ENCODE measurements at places on chromosomes 4 and X.

GRCh38 chrX:147626605-147627004 is 285.1 kb upstream of the FMR1 start:
- DNase-seq = no peak

GRCh38 chr4:113738251-113738650 is 23.3 kb downstream of the CAMK2D start:
- DNase-seq = no peak

GRCh38 chr4:110620691-110621327 is 2.1 kb downstream of the PITX2 start:
- no peak for DNase-seq

DNA sequence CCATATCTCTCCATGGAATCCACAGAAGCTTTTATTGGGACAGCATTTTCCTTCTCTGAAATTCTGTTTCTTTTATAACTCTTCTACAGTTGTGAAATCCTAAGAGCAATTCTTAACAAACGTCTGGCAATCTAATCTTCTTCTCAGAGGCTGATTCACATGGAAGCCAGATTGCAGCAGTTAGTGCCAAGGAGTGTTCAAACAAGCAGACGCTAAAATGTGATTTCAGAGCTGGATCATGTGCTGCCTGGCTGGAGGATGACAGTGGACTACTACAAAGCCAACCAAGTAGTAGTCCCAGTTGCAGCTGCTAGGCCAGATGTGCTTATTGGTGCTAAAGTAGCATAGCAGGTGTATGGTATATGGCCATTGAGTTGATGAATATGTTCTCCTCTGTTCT is 27.7 kb upstream of the GLRB start:
- DNase-seq = no peak

- no peak for DNase-seq
Measured at GRCh38 chrX:29148511-29148910, 561.3 kb downstream of the IL1RAPL1 start.

DNA sequence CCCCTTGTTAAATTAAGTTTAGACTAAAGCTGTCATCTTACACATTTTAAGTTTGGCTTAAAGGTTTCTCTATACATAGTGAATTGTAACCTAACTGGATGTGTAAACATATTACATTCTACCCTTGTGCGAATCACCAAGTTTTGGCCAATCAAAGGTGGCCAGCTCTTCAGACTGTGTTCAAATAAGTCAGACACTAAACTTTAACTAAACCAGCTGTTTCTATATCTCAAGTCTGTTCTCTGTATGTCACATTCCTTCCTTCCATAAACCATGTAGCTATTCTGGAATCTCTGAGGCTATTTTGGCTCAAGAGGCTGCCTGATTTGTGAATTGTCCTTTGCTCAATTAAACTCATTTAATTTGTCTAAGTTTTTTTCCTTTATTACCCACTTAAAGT is 6.7 kb downstream of the SULT1B1 start:
- no peak for DNase-seq

DNA sequence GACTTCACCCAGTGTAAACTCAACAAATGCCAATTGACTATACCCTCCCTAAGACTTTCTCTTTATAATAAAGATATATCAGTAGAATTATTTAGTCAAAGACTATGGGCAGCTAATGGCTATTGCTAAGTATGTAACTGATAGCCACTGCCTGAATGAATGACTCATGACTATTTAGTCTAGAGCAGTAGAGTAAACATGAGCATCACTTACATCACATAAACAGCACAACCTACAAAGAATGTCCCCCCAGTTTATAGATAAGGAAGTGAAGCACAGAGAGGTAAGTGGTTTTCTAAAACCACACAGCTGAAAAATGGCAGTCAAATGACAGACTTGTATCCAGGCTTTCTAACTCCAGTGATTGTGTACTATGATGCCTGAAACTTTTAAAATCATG is 507.0 kb downstream of the PPARGC1A start:
- DNase-seq = no peak

DNA sequence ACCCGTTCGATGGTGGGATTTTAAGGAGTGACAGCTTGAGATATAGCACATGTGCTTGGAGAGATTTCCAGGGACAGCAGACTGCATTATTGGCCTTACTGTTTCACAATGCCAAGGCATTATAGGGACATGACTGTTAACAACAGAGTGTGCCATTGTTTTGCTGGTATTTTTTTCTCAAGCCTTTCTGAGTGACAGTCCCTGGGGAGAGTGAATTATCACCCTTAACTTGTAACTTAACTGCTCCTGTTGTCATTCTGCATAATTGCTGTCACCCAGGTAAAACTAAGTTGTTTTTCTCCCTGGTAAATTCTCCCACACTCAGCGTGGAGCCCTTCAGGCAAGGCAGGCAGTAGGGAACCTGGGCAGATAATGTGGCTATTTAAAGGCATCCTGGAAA is 989.2 kb upstream of the LCORL start:
- DNase-seq = no peak

GRCh38 chrX:112759966-112760365 is 80.2 kb upstream of the LHFPL1 start:
- DNase-seq = no peak

GRCh38 chrX:24259544-24260240 is 54.2 kb downstream of the SUPT20HL2 start:
- no peak for DNase-seq

GRCh38 chr4:6208416-6208815 is 8.1 kb upstream of the JAKMIP1 start:
- no peak for DNase-seq

- no peak for DNase-seq
Measured at GRCh38 chr4:176001151-176002006, 64.3 kb upstream of the WDR17 start.

DNA sequence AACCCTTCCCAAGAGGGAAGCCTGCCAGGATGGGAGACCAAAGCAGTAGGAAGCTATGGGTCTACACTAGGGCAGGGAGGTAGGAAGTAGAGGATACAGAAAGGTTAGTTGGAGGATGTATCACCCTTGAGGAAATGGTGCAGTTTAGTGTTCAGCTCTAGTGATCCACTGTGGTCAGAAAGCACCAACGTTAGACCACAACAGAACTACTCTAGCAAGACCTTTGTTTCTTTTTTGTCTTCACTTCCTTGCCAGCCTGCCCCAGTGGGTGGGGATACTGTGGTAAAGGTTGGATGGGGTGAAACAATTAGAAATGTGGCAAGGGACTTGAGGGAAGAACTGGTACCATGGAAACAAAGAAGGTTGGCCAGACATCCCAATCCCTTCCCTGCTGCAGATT is 83.3 kb downstream of the DDIT4L start:
- no peak for DNase-seq

DNA sequence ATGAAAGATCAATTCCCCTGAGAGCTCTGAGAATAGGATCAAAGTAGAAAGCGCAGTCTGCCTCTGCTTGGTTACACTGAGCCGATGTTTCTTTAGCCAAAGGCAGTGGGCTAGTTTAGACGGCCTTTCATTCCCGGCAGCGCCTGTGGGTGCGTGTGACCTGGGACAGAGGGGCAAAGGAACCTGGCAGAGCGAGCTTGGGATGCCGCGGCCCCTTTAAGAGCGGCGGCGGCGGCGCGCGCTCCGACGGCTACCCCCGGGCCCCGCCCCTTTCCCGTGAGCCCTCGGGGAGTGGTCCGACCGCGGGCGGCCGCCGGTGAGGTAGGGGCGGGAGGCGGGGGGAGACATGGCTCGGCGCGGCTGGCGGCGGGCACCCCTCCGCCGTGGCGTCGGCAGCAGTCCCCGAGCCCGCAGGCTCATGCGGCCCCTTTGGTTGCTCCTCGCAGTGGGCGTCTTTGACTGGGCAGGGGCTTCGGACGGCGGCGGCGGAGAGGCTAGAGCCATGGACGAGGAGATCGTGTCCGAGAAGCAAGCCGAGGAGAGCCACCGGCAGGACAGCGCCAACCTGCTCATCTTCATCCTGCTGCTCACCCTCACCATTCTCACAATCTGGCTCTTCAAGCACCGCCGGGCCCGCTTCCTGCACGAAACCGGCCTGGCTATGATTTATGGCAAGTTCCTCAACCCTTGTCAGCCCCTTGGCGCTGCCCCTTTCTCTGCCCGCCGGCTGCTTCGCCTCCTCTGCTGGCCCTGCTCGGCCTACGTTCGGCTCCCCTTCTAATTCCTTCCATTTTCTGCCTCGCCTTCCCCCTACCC is at the start of gene SLC9A6:
TSS of gene SLC9A6 (plus strand) at position 279 of the 816 bp plus-strand sequence. CDS start at position 503, 224 bp downstream.
- DNase-seq = peak; percentile 52

DNA sequence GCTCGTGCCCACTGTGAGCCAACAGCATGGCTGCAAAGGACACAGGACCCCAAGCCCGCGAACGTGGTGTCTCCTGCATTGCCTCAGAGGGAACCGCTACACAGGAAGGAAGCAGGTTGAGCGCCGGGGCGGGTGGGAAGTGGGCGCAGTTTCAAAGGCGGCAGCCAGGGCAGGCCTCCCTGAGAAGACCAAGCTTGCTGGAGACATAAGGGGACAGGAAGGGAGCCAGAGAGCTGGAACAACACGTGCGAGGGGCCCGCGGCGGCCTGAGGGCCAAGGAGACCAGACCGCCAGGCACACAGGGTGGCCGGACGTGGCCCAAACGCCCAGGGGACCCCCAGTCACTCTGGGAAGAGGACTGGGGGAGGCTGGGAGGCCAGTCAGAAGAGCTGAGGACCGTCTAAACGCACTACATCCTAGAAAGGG is 32.0 kb downstream of the CTBP1 start:
- DNase-seq = peak; percentile 54

DNA sequence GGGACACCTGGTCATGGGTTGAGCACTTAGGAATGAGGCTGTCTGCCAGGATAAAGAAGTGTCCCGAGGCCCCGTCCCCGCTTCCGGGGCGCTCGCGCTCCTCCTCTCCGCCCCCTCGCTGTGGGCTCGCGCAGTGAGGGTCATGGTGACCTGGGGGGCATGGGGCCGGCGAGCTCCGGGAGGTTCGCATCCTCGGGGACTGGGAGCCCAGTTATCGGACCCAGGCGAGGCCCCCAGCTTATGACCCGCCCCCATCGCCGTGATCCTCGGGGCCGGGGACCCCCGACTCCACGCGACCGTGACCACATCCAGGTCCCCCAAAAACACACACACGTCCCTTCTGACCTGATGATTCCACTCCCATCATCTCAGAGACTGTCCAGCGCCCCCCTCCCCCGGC is 35.3 kb upstream of the SRPX start:
- DNase-seq = no peak

DNA sequence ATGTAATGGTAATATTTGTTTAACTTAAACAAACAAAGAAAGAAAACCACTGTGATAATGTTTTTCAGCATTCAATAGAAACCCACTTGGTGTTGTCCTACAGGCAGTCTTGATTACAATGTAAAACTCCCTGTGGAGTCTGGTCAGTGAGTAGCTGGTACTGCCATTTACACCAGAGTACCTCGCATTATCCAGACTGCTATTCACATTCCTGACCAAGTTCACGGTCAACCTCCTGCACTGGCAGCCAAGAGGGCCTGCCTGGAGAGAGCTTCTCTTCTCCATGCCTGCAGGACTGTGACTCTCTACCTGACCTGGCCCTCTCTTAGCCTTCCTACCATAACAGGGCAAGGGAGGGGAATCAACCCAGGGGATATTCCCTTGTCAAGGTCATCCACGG is 2.9 kb upstream of the LONRF3 start:
- no peak for DNase-seq

DNA sequence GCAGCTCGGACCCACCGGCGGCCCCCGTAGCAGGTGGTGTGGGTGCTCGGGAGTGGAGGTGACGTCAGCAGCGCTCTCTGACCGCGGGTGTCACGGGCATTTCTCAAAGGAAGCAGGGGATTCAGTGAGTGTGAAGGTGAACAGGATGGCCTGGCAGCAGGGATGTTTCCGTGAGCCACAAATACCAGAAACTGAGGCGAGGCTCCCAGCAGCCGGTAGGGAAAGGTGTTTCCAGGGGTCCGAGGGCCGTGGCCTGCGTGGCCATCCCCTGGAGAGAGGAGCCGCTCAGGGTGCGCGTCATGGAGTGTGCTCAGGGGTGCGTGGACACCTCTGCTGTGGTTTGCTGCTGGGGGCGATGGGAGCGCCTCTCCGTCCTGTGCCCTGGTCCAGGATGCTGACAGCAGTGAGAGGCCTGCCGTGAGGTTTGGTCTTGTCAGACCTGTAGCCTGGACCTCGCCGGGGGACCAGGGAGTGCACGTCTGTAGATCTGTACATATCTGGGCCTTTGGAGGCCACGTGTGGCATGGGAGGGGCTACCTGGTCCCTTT is 10.2 kb upstream of the HGFAC start:
- no peak for DNase-seq

- no peak for DNase-seq
Measured at GRCh38 chrX:40933132-40933705, 152.0 kb upstream of the USP9X start.

DNA sequence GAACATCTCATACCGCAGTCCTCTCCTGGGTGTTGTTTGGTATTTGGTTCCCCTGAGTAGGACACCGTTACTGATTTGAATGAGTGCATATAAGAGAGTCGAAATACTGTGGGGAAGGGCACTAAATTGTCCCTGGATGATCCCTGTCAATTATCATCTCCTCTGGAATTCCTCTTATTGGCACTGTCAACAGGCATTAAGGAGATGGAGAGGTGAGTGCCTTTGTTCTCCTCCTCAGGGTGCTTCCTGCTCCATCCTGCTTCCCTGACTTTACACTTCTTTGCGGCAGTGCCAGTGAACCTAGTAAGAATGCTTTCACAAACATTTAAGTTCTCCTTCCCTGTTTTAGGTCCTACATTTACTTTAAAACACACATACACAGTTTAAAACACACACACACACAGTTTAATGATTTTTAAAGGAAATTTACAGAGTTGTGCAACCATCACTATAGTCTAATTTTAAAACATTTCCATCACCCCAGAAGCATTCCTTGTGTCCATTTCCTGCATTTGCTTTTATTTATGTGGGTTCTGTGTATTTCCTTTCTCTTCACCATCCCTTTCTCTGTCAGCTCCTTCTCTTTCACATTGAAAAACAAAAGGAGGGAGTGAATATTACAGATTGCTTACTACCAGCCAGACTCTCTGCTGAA is 20.9 kb upstream of the ZRSR2 start:
- no peak for DNase-seq

- no peak for DNase-seq
Measured at GRCh38 chr4:116343809-116344208, 741.6 kb downstream of the TRAM1L1 start.

DNA sequence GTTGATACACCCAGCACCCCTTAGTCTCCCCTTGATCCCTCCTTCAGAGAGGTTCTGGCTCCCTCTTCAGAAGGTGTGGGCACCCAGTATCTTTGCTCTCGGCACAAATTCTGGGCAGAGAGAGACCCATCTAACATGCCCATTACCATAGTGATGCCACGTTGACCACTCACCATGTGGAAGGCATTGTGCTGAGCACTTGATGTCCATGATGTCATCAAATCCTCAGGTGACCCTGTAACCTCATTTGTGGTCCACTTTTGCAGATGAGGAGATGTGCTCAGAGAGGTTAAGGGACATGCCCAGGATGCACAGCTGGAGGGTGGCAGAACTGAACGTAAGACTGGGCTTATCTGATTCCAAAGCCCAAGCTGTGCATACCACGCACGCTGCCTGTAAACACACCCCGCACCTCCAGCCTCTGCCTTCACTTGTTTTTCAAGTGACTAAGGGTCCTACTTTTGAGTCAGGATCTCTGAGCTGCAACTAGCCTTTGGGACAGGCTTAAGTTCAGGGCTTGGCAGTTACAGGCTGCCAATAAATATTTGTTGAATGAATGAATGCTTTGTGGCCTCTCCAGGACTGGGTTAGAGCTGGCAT is 55.2 kb downstream of the HTRA3 start:
- no peak for DNase-seq

- DNase-seq = no peak
Measured at GRCh38 chr4:125681240-125681639, 366.5 kb downstream of the FAT4 start.

All from T-helper 1 cell (primary cell).